ENCODE measurements at places on chromosomes 6 and 20.

- DNase-seq: no peak
These were observed 319.9 kb downstream of the TRDN start for GRCh38 chr6:123316733-123317323.

DNA sequence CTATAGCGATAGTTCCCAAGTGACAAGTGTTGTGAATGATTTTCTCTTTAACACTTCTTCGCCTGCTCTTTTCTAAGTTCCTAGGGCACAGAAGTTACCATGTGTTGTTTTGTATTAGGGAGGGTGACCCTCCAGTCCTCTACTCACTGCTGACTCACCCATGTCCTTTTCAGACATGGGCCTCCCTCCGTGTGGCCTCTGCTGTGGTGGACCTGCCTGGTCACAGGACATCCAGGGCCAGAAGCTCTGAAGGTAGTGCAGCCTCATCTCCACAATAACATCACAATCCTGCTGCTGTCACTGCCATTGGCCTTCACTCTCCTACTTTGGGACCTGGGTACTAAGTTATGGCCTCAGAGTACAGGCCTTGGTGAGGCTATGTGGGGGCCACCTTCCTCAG is 87.1 kb upstream of the TNFAIP3 start:
- no peak for DNase-seq

- DNase-seq: no peak
These were observed 16.3 kb upstream of the TMEM14A start for GRCh38 chr6:52654592-52654991.

DNA sequence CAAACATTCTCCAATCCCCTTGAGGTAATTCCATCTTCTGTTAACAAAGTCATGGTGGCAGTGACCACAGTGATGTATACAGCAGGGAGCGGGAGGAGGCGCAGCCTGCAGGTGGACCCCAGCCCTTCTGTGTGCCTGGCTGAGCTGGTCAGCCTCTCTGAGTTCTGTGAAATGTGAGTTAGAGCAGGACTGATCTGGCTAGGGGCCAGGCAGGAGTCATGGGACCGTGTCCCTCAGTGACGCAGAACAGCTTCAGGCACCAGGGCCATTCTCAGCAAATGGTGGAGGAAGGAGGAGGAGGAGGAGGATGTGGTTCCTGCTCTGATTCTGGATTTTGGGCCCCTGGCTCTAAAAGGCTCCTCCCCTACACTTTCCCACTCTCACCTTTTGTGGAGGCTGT is 6.9 kb downstream of the PHACTR3 start:
- DNase-seq: no peak

DNA sequence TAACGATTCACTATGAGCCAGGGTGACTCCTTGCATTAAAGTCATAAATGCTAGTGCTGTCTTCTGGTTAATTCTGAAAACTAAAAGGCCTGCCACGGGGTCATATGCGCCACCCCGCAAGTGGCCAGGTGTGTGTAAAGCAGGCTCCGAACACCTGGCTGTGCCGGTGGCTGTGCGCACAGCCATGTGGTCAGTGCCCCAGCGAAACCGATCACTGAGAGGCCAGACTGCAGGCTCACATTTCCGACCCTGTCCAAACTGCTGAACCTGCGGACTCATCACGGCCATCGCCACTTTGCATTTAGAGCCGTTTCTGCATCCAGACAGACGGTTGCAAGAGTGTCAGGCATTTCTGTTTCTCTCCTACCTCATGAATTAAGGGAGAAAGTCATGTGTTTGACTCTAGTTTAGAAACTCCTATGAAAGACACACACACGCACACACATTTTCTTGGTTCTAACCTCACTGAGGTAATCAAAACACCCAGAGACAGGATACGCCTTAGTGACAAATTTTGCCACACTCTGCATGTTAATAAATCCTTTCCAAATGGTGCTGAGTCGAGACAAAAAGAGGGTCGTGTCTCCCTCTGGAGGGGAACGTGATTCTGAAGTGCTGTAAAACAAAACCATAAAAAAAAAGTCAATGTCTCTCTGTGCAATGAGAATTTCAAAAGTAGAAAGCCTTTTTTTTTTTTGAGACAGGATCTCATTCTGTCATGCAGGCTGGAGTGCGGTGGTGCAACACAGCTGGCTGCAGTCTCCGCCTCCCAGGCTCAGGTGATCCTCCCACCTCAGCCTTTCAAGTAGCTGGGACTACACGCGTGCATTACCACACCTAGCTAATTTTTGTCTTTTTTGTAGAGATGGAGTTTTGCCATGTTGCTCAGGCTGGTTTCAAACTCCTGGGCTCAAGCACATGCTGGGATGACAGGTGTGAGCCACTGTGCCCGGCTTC is 31.0 kb upstream of the TCFL5 start:
- no peak for DNase-seq

DNA sequence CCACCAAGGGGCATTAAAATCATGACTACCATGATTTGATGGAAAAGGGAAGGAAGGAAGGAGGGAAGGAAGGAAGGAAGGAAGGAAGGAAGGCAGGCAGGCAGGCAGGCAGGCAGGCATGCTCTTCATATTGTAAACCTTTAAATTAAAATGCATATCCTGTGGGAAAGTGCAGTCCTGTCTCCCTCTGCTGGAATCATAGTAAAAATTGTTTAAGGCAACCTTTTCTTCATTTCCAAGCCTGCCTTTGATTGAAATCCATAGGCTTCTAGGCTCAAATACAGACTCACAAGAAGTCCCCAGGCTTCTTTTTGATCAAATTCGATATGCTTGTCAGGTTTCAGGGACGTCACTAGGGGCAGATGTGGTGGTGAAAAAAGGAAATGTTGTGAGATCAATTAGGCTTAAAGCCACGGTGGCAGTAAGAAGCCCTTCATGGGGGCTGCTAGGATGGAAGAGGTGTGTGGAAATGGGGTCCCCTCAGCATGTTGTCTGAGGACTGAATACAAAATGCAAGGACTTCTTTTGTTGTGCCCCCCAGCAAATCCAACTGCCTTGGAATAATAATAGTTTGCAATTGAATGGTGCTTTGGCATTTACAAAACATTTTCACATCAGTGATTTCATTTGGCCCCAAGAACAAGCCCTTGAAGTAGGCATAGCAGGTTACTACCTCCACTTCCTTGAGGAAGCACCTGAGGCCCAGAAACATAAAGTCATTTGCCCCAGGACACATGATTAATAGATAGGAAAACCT is 25.6 kb upstream of the GABRR1 start:
- DNase-seq: no peak

DNA sequence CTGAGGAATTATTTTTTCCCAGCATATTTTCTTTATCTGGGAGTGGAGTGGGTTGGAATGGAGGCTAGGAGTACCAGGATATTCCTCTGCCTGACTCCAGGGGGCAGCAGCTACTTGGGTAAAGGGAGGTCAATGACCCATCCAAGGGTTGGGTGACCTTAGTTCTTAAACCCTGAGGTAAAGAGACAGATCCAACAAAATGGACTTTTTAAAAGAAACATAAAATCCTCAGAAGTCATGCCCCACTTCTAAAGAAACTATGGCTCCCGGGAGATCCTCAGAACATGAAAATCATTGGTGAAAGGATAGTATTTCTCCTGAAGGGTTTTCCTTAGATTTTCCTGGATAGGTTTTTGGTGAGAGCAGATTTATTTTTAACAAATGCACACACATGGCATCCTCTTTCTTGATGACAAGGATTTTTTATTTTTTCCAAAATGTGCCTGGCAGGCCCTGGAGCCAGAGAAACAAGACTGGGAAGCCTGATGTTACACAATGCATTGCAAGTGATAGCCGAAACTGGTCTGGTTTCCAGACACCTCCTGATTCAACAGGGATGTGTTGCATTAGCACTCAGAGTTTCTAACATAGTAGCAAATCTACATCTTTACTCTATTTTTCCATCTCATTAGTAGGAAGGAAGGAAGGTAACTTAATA is 240.9 kb upstream of the BTBD3 start:
- no peak for DNase-seq

DNA sequence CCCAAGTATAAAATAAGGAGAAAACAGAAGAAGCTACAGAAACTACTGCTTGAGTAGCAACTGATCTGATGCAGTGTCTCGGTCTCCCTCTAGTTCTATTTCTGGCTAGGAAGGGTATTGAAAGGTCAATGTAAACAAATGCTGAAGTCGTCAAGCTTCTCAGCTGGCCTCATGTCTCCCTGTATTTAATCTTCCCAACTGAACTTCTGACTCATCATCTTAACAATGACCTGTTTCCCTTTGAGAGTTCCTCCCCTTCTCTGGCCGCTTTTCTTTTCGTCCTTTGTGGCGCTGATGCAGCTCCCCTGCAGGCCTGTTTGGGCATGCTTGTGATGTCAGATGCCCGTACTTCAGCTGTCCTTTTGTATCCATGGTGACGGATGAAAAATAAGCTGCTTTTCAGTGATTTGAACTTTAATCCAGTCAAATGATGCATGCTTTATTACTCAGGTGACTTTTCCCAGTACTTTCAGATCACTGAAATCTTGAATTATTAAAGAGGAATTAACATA is 7.8 kb upstream of the LCA5 start:
- no peak for DNase-seq

DNA sequence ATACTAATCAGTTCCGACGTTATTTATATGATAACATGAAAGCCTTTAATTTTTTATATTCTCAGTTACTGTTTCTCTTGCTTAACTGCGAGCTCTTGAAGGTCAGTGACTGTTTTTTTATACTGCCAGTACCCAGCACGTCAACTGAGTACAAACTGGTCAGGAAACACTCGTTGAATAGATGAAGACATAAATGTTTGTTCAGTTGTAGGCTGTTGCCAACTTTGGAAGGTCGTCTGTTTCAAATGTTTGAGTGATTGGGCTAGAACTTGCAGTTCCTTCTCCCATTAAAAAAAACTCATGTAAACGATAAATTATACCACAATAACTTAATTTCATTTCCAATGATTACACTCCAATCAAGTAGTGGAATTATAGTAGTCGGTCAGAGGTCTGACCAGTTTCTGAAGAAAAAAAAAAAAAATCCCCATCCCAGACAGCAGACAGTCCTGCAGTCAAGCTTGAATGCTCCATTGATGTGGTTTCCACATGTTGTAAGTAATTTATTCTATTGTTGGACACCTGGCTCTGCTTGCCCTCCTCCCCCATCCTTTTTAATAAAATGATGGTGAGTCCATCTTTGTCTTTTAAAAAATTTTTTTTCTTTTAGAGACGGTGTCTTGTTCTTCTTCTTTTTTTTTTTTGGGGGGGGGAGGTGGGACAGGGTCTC is 81.1 kb downstream of the SASH1 start:
- no peak for DNase-seq

- no peak for DNase-seq
These were observed 156.3 kb downstream of the ARID1B start for GRCh38 chr6:156933201-156934068.

GRCh38 chr6:29967379-29968010 is 25.2 kb downstream of the HLA-A start:
- no peak for DNase-seq

DNA sequence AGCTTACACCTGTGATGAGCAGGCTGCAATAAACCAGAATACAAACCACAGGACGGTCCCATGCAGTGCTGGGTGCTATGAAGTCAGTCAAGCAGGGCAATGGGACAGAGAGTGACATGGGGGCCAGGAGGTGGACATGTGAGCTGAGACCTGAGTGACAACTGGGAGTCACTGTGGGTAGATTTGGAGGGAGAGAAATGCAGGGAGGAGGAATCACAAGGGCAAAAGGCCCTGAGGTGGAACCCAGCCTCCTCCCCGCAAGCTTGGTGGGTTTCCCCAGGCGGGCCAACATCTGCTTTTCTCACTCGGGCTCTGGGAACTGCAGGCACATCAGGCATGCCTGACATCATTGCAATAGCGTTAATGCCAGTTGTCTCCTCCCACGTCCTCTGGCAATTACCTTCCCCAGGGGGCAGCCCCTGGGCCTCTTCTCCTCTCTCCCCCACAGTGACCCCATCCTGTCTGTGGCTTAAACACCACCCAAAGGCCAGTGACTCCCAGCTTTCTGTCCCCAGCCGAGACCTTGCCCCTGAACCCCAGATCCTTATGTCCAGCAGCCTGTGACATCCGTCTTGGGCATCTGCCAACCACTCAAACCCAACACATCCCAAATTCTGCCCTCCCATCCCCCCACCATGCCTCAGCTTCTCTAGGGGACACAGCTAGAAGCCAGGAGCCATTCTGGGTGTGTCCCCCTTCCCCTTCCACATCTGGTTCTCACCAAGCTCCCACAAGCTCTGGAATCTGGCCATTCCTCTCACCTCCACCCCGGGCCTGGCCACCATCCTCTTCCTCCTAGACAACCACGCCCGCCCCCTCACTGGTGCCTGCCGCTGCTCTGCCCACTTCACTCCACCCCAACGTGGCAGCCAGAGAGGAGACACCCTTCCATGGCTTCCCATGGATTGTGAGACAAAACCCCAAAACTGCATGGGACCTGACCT is 28.2 kb downstream of the PDRG1 start:
- no peak for DNase-seq

GRCh38 chr6:36655085-36655724 is 23.3 kb upstream of the CDKN1A start:
- no peak for DNase-seq

- no peak for DNase-seq
These were observed 48.1 kb upstream of the SLC17A4 start for GRCh38 chr6:25706314-25707014.

- DNase-seq: no peak
These were observed 51.7 kb upstream of the ADGRF4 start for GRCh38 chr6:47646689-47647088.

- DNase-seq: no peak
These were observed 15.2 kb upstream of the ROS1 start for GRCh38 chr6:117440706-117441525.

DNA sequence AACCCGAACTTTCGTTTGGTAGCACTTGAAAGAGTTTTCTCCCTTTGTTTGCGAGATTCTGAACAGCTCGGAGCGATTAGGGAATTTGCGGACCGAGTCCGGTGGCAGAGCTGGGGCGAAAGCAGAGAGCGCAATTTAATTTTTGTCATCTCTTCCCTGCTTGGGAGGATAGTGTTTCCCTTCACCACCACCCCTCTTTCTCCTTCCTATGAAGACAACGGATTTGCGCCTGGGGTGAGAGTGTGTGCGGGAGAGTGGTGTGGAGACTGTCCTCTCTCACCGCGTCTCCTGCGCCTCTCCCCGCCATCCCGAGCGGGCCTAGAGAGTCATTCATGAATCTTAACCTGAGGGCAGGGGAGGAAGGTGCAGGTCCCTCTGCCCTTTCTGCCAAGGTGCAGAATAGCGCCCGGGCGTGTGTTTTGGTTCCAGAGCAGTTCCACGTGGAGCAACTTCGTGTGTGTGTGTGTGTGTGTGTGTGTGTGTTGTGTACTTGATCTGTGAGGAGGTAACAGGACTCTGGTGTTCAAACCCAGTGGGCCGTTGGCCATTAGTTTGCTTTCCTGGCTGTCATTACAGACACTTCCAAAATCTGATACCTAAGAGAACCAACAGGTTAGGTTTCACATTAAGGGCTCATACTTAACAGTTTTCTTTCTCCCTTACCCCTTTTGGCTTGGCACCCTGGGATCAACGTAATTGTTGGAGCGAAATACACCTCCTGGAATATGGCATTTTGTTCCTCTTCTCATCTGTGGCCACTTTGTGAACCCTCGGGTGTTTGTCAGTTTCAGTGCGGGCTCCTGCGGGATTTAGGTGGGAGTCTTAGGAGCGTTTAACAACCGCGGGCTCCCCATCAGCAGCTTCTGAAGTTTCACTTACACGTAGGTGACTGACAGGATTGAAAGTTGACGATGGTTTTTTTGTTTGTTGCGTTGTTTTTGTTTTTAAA is 1.8 kb downstream of the EYA4 start:
- no peak for DNase-seq

All from SIG-M5 (cell line).